Activated gamma-delta T cell treated with anti-CD3 and anti-CD28 coated beads, Interleukin-2, amount 50 U/mL, for 16 hours (primary cell): ENCODE measurements at places on chromosomes 4 and X.

DNA sequence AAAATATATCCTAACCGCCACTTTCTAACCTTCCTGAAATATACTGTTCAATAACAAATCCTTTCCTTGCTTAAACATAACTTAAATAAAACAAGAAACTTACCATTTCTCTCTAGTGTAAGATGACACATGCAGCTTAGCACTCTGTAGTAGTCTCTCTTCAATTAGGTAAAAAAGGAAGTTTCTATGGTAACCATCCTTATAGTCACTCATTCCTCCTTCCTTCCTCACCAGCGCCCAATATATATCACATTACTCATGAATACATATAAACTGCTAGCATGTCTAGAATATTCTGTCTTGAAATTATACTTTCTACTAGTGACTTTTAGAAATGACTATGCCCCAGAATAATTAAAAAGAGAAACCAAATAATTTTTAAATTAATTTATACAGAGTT, 112.2 kb downstream of the SNCA start:
- DNase-seq: no peak

- DNase-seq: no peak
These were observed 101.3 kb upstream of the EGFL6 start for GRCh38 chrX:13468096-13468495.

- DNase-seq: no peak
These were observed 102.0 kb downstream of the SYTL5 start for GRCh38 chrX:38108364-38108763.

DNA sequence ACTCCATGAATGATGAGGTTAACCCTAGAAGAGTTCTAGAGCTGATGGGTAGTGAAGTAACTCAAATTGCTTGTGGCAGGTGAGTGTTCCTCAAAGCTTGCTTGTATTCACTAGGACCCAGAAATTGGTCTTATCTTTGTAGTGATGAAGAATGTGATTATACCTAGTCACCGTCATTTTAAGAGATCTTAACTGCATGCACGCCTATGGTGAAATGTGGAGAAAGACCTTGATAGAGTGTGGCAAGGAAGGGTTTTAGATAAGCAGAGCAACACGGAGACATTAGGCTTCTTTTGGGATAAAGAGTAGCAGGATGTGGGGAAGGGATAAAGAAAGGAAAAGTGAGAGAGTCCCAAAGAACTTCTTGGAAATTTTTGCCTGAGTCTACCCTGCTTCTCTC, 42.4 kb downstream of the NAP1L5 start:
- DNase-seq: no peak
